ENCODE measurements at places on chromosomes 7 and 10.
A peak's percentile ranks its signal among the peaks of the same experiment; 100 is the strongest.

DNA sequence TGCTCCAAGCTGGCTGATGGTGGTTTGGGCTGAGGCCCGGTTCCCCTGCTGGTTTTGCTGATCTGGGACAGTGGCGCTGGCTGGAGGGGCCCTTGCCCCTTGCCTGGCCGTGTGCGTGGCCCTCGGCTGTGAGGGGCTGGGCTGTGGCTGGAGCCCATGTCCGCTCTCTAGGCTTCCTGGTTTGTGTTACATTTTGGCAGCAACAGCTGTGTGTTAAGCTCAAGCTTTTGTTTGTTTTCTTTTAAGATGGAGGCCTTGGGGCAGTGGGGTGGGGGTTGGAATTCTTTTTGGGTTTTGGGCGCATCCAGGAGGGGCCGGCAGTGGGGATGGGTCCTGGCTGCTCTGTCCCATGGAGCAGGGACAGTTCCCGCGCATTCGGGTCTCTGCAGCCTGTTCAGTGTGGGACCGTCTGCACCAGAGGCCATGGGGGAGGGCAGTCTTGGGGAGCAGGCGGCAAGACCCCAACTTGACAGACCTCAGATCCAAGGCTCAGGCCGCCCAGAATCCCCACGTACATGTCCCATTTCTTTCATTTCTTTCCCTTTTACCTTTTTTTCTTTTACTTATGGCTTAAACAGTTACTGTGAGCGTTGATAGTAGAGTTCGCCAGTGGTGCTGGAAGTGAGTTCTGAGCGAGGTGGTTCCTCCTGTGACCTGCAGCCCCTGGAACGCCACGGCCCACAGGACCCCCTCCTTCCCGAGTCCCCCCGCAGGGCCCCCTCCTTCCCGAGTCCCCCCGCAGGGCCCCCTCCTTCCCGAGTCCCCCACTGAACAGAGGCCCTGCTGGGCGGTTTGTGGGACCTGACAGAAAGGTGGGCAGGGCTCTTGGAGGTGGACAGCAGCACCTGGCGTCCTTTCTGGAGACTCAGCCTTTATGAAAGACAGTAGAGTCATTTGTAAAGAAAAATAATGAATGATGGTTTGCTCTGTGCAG, 75.3 kb downstream of the INPP5A start:
- no peak for DNase-seq

DNA sequence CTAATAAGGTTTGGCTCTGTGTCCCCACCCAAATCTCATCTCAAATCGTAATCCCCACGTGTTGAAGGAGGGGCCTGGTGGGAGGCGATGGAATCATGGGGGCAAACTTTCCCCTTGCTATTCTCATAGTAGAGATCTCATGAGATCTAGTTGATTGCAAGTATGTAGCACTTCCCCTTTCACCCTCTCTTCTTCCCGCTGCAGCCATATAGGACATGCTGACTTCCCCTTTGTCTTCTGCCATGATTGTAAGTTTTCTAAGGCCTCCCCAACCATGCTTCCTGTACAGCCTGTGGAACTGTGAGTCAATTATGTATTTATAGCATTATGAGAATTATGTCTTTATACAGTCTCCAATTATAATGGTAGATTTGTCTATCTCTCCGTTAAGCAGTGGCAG, 594.5 kb downstream of the ACTR3B start:
- no peak for DNase-seq

DNA sequence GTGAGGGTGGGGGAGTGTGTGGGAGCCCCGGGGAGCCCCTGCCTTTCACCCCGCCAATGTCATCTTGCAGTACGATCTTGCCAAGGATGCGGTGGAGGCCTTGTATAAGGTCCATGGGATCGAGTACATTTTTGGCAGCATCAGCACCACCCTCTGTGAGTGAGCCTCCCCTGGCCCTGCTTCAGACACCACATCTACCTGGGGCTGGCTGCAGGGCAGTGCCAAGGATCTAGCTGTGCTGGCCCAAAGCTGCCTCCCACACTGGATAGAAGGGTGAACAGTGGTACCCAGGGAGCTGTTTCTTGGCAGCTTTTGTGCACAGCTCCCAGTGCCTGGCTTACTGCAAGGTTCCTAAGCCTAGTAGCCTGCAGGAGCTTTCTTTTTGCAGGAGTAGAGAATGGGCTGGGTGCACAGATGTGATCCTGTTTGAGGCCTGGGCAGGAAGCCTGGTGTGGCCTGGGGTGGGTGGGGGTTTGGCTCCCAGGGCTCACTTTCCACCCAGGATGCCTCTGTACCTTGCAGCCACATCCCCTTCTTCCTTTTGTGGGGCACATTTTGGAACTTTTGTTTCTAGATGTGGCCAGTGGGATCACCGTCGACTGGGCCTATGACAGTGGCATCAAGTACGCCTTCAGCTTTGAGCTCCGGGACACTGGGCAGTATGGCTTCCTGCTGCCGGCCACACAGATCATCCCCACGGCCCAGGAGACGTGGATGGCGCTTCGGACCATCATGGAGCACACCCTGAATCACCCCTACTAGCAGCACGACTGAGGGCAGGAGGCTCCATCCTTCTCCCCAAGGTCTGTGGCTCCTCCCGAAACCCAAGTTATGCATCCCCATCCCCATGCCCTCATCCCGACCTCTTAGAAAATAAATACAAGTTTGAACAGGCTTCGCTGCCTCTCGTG, 12.2 kb upstream of the CPA1 start:
- no peak for DNase-seq

DNA sequence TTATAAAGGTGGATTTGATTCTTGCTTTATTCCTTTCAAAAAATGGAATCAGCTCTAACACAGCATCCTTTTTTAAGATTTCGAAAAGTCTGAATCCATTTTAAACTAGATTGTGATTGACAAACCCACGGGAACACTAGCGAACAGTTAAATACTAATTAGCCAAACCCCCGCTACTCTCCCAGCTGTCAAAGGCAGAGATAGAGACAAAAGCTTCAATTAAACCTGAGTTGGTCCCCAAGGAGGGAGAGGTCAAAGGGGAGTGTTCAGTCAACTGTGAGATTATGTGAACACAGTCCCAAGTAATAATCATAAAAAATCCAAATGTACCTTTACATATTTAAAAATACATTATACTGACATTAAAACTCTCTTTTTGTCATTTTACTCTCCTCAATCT, 65.7 kb upstream of the TBX20 start:
- no peak for DNase-seq

DNA sequence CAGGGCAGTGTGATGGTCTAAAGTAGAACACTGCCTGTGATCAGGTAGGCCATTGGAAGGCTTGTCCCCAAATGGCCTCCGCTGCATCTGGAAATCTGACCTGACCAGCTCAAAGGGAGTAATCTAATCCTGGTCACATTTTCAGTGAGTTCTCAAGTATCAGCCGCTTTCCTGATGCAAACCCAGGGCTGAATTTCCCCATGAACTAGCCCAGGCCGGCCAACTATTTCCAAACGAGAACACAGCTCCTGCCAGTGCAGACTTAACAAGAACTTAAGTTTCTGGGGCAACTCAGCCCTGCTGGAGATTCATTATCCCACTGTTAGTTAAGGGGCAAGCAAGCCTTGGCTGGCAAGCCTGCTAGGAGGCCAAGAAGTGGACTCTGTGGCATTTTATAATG, 59.6 kb upstream of the FAM180A start:
- DNase-seq = no peak

DNA sequence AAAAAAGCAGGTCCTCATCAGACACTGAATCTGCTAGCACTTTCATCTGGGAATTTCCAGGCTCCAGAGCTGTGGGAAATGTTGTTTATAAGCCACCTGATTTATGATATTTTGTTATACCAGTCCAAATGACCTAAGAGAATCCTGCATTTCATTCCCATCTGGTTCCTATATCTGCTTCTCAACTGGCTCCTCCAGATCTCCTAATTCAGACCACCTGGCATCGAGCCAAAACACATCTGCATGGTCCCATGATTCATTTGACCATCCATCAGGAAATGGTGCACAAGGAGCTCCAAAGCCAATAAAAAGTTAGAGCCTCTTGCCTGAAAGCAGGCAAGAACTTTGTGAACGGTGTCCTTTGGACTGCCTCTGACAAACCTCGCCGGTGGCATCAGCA, 108.9 kb downstream of the IPMK start:
- DNase-seq = peak; percentile 95

All from fibroblast of skin of right quadriceps (primary cell).